Sigmoid colon (tissue), 7 donors: ENCODE measurements at places on chromosomes 6 and 20.
A peak's percentile ranks its signal among the peaks of the same experiment; 100 is the strongest.

GRCh38 chr6:6251555-6252280 is 68.7 kb downstream of the F13A1 start:
- DNase-seq: no peak

DNA sequence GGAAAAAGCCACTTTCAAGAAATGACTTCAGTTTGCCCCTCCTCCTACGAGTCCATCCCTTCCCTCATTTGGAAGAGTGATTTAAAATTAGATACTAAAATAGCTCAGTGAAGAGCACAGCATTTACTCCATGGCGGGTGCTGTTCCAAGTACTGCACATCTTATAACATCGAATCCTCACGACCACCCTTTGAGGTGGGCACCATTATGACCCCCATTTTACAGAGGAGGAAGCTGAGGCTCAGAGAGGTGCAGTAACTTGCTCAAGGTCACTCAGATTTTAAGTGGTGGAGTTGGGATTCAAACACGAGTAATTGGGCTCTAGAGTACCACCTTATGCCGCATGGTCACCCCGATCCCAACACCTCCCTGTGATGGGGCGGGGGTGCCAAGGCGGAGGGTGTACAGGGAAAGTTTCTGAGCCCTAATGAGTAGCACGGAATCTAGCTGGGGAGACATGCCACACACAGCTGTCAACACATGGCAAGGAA is 25.5 kb downstream of the TTBK1 start:
- DNase-seq: no peak

DNA sequence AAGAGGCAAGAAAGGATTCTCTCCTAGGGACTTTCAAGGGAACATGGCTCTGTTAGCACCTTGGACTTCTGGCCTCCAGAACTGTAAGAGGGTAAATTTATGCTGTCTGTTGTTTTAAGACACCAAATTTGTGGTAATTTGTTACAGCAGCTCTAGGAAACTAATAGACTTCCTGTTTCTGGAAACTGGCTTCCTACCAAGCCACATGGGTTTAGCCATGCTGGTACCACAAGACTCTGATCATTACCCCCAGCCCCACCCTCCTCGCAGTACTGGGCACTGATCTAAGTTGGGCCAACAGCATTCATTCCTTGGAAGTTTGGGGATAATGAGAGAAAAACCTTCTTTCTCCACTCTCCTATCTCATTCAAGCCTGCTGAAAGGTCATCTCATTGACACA is 109.5 kb upstream of the SMLR1 start:
- no peak for DNase-seq

- no peak for DNase-seq
Measured at GRCh38 chr6:142226731-142227130, 75.1 kb upstream of the ADGRG6 start.

- DNase-seq: no peak
Measured at GRCh38 chr6:159665868-159666635, 27.0 kb downstream of the SOD2 start.

- no peak for DNase-seq
Measured at GRCh38 chr6:145713773-145714172, 21.5 kb downstream of the EPM2A start.

DNA sequence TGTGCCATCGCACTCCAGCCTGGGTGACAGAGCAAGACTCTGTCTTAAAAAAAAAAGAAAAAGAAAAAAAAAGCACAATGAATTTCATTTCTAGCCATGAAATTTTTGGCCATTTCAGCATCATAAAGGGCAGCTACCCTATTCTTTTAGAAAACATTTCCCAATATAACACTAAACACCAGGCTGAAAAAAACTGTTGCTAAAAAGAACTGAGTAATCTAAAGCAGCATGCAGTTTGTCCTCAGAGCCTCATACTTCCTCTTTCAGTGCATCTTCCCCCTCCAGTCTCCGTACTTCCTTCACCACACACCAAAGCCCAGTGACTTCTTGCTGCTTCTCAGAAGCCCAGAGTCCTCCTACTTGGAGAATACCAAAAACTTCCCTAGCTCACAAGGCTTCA is 5.6 kb upstream of the IFNGR1 start:
- DNase-seq: no peak

- DNase-seq: no peak
Measured at GRCh38 chr20:45070932-45071632, 29.8 kb downstream of the KCNS1 start.

DNA sequence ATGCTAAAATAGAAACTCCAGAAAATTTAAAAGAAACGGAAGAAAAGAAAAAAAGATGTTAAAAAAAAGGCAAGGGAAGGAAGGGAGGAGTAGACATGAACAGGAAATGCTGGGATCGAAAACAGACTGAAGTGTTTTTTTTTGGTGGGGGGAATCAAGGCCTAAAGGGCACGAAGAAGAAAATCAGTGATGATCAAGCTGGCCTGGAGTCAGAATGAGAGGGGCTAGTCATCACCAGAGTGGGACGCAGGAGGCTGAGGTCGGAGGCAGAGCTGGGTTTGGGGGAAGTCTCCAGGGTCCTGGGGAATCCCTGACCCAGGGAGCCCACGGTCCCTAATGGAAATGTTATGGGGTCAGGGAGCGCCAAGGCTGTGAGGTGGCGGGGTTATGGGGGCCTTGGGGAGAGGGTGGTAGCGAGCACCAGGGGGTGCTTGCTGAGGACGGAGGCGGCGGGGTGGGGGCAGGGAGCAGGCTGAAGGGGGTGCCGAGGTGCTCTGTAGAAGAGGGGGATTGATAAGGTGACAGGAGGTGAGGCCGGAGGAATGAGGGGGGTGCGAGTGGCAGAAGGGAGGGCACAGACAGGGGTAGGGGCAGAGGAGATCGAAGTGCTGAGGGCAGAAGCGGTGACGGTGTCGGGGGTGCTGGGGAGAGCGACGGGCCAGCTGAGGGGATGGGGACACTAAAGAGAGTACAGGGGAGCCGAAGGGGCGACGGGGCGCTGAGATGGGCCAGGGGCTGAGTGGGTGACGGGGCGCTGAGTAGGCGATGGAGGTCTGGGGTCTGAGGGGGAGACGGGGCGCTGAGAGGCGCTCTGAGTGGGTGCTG is 684 bp downstream of the ZNFX1 start:
- DNase-seq: peak; percentile 77

DNA sequence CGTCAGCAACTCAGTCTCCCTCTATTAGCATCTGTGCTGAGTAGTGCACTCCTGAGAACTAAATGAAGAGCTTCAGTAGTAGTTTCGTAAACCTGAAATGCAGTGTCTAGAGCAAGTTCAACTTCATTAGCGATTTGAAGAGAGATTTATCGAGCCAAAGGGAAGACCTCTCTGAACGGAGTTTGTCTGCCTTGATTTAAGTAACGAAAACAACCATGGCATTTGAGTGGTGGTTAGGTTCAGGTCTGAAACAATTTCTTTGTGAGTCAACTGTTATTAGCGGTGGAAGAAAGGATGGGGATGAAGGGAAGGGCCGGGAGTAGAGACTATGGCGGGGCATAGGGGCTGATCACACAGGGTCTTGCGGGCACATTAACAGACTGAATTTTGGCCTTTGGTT is 150.5 kb downstream of the BCAS1 start:
- DNase-seq: no peak

- no peak for DNase-seq
Measured at GRCh38 chr20:22862671-22863230, 172.4 kb upstream of the SSTR4 start.

GRCh38 chr20:44479643-44480042 is 4.0 kb downstream of the TTPAL start:
- DNase-seq: no peak

DNA sequence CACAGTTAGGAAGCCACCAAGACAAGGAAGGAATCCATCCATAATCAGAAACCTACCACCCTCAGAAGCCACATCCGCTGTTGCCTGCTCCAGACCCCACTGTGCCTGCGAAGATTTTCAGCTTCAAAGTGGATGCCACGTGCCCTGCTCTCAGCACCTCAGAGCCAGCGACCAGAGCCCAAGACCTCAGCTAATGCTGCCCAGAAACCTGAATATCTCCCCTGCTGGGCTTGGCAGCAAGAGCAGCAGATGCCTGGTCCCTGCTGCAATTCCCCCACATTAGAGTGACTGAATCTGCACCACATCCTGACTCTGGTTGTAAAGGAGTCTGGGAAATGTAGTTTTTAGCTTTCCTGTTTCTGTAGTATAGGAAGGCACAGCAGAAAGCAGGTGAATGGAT is 10.7 kb upstream of the ULBP3 start:
- no peak for DNase-seq

- DNase-seq: no peak
Measured at GRCh38 chr6:124941259-124941658, 21.0 kb upstream of the RNF217 start.

DNA sequence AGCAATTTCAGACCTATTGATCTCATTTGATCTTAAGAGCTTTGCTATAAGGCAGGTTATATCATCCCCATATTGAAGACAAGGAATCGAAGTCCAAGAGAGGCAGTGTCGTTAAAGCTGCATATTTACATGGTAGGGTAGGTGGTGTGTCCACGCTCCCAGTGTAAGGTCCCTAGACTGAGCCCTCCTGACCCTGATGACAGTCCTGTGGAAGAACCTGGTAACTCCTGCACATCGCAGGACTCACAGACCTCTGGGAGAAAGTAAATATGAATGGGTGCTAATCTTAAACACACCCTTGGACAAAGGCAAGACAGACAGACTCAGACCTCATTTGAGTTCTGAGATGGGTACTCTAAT is 602 bp upstream of the HLA-DPB1 start:
- DNase-seq: no peak
